ENCODE measurements at places on chromosomes 5 and 9.

DNA sequence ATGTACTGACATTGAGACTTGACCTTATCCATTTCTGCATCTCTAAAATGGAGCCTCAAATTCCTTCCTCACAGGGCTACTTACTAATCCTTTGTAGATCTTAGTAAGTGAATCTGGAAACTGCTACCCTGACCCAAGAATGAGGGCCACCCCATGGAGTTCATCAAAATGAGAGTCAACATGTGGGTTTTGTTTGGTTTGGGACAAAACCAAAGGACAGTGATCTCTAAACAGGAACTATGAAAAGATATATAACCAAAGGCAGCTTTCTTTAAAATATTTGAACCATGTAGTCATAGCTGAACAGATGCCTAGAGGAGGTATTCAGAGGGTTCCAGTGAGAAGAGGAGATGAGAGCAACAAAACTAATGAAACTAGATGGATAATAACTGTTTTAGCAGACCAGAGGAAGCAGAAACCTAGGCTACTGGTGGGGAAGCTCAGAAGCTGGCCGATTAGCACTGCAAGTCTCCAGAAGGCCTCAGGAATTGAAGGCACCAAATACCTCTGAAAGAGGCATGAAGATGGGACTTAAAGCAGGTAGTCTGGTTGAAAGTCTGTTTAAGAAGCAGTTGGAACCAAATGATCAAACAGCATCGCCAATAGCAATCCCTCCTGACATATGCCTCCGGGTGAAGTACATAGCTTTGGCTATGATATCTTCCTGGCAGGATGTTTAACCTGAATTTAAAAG is 45.8 kb downstream of the THOC3 start:
- DNase-seq, result no peak

GRCh38 chr9:28032268-28032590 is 458.9 kb upstream of the C9orf72 start:
- DNase-seq, result no peak

DNA sequence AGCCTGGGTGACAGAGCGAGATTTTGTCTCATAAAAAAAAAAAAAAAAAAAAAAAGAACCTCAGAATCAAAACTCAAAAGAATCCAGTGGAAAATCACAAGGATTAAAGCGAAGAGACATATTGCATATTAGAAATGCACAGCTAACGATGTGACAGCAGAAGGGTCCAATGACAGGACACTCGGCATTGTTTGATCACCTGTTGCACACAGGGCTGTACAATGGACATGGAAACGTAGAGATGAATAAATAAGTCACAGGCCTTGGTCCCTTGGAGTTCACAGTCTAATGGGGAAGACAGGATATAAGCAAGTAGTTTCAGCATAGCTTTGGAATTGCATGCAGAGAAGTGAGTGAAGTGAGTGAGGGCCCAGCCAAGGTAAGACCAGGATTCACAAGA is 25.9 kb upstream of the PIK3R1 start:
- DNase-seq, result no peak

DNA sequence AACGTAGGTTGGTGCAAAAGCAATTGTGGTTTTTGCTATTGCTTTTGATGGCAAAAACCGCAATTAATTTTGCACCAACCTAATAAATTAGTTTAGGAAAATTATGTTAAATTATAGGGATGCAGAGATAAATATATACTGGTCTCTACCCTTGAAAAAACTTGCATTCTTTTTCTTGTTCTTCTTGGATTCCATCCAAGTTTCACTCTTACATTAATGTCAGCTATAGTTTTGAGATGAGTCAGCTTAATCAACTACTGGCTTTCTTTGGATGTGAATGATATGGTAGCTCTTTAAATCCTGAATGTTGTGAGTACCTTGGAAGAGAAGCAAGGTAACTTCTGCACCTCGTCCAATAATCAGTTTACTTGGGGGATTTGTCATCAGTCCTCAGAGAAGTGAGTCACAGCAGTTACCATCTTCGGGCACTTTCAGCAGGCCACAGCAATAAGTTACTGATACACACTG is 549.0 kb upstream of the ZNF608 start:
- DNase-seq, result no peak

DNA sequence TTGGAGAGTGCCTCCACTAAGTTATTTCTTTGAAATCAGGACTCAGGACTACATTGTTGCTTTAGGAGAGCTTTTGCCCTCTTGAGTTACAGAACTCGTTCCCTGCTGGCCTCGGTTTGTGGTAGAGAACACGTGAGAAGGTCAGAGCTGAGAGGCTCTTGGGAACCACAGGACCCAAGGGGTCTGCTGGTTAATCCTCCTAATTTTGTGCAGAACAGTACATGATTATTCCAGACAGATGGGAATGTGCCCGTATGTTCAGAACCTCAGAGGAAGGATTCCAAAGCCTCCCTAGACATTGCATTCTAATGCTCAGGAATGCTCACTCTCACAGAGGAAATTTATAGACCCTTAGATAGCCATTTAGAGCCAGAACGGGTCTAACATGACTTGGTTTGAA is 25.2 kb upstream of the BASP1 start:
- DNase-seq, result no peak

GRCh38 chr9:128026255-128026772 is 40.8 kb downstream of the NAIF1 start:
- no peak for DNase-seq

DNA sequence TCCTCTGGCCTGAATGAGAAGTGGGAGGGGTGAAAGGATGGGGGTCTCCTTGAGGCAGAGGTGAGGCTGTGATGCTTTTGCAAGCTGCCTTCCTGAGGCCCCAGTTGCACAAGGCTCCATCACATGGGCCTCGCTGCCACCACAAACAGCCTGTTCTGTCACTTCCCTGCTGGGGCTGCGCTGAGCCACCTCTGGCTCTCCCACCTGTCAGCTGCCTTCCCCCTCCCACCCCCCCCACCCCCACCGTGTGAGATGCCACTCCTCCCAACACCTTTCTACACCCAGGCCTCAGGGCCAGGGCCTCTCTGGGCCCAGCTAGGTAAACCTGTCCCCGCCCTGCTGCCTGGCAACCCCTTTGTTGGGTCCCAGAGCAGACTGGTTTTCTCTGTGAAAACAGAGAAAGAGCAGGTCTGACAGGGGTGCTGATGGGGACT is 4.5 kb upstream of the PDLIM4 start:
- no peak for DNase-seq

DNA sequence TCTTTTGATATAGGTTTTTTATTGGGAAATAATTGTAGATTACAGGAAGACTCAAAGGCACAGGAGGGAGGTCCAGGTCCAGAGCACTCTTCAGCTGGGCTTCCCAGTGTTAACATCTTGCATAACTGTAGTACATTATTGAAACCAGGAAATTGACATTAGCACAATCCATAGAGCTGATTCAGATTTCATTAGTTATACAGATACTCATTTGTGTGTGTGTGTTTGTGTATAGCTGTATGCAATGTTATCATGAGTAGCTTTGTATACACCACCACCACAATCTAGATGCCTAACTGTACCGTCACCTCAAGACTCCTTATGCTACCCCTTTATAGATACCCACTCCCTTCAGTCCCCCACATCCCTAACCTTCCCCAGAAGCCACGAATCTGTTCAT is 47.9 kb downstream of the SLC36A1 start:
- no peak for DNase-seq

DNA sequence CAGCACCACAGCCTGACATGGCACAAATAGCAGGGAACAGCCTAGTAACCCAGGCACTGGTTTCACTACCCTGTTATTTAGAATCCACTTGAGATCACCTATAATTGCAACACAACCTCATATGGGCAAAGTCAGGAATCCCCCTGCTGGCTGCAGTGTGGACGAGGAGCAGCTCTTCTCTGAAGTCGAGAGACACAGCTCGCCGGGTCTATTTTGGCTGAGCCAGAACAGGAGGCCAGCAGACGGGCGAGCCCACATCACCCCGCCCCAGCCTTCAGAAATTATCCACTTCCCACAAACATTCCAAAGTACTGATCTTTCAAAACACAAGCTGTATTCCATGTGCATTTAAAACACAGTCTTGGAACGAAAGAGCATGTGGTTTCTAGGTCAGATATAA is 179.0 kb downstream of the ROR2 start:
- peak; percentile 5 for DNase-seq

GRCh38 chr9:133067813-133068212 is 6.0 kb downstream of the CEL start:
- no peak for DNase-seq
